ENCODE measurements at places on chromosomes 2 and 18.

DNA sequence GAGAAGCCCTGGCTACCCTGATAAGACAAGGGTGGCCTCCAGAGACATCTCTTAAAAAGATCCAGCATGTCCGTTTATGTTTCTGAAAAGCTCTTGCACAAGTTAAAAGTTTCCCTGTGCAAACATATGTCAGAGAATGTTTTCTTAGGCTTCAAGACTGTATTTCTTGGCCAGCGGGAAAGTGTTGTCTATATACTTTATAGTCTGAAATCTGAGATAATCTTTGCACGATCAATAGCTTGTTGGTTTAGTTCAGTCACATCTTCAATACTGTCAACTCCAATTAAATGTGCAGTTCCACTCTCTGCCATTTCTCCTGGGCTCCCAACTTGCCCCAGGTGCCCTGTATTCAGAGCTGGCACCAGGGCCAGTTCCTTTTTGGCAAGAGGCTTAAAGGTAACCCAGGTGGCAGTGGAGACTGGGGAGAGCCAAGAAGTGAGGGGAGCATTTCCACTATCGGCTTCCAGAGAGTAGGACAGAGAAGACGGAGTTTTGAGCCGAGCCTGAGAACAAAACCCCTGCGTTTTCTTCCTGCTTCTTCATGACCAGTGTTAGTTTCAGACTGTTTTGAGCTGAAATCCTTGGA lies 64.4 kb downstream of the ACOXL start:
- no peak for DNase-seq

- DNase-seq: no peak
These were observed 391.5 kb downstream of the TXNL1 start for GRCh38 chr18:56246916-56247315.

- DNase-seq: no peak
These were observed 24.7 kb upstream of the SP3 start for GRCh38 chr2:173989884-173990215.

- DNase-seq: peak; percentile 97
These were observed at the start of gene LIMS1 for GRCh38 chr2:108533832-108534583. Gene LIMS1 (plus strand): TSS chr2:108534470. CDS start chr2:108534563, 93 bp downstream.

- DNase-seq: no peak
These were observed 97.3 kb upstream of the SMIM21 start for GRCh38 chr18:75524841-75525240.

- DNase-seq: peak; percentile 66
These were observed 31.8 kb downstream of the ARHGAP25 start for GRCh38 chr2:68766376-68766845.
